ENCODE measurements at places on chromosomes 3 and 15.

- DNase-seq, result no peak
These were observed 13.2 kb upstream of the RGMA start for GRCh38 chr15:93102211-93102610.

- DNase-seq, result no peak
These were observed at the start of gene DNAH12 for GRCh38 chr3:57544181-57545125. Gene DNAH12 (minus strand): TSS chr3:57544344. CDS start chr3:57542870, 1,474 bp downstream.

DNA sequence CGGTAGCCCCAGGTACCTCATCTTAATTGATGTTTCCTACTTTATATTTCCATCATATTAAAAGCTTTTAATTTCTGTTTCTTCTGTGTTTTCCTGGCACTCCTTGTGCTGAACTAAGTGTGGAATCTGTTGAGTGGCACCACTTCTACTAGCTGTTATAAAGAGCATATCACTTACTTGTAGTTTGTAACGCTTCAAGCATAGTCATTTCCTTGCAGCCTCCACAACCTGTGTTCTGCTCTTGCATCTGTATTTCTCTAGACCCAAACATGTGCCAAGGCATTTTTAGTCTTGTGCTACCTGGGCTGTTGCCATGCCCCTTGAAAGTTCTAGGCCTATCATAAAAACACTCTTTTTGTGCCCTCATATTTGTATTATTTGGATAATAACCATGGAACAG, 16.0 kb downstream of the ZNF654 start:
- no peak for DNase-seq

GRCh38 chr3:11306817-11307589, 34.8 kb downstream of the ATG7 start:
- DNase-seq, result no peak

GRCh38 chr3:63855333-63855940, 8.2 kb downstream of the THOC7 start:
- no peak for DNase-seq

GRCh38 chr3:107978131-107979055, 112.4 kb downstream of the CD47 start:
- DNase-seq, result no peak

- DNase-seq, result no peak
These were observed 26.4 kb upstream of the KCNAB1 start for GRCh38 chr3:156093964-156094363.

DNA sequence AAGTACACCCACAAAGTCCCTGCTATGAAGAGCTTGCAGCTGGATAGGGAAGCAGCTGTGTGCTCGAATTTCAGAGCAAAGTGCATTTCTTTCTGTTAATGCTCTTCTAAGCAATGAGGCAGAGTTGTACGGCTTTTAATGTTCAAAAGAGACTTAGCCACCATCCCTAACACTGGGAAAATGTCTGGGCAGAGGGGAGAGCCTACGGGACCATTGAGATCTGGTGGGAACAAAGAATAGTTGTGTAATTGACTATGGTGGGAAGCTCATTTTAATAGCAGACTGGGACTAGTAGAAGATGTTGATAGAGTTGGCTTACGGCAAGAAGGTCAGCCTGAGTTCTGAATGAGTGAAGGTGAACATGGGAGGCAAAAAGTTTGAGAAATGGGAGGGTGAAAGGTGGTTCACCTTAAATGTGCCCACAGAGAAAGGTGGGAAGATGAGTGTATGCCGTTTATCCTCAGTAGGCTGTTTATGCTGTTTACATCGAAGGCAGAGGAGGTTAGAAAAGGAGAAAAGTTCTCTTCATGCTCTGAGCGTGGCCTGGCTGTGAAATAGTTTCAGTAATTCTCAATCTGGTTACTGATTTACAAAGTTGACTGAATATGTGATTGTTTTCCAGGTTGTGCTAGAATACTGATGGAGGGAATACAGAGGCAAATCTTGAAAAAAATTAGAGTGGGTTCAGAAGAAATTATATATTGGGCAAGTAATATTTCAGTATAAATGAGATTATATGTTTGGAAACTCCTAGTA, 22.9 kb upstream of the UTS2B start:
- no peak for DNase-seq

DNA sequence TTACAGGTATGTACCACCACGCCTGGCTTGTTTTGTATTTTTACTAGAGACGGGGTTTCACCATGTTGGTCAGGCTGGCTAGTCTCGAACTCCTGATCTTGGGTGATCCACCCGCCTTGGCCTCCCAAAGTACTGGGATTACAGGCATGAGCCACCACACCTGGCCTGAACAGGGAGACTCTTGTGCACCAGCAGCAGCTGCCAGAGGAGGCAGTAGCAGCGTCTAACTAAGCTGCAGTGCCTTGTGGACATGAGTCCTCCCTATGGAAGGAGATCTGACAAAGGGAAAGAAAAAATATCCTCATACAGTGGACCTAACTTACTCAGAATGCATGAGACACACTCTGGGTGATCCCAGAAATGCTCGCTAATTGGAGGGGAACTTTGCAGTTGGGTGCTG, 36.8 kb upstream of the NEO1 start:
- no peak for DNase-seq

DNA sequence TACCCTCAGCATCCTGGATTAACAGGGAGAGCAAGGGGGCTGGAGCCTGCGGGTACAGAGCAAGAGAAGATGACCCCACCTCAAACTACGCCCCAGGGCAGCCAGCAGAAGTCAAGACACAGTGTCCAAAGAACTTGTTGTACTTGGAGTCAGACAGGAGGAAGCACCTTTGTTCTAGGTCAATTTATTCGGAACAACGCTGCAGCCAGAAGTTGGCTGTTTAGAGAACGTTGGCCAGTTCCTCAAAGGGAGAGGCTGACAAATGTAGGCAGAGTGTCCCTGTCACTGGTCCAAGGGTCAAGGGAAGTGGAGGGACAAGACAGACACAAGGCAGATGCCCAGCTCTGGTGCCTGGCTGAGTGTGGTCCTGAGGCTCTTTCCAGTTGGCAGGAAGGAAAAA, 32.1 kb upstream of the PIAS1 start:
- DNase-seq, result no peak

GRCh38 chr3:69292185-69292584, 93.7 kb downstream of the FRMD4B start:
- DNase-seq, result no peak

DNA sequence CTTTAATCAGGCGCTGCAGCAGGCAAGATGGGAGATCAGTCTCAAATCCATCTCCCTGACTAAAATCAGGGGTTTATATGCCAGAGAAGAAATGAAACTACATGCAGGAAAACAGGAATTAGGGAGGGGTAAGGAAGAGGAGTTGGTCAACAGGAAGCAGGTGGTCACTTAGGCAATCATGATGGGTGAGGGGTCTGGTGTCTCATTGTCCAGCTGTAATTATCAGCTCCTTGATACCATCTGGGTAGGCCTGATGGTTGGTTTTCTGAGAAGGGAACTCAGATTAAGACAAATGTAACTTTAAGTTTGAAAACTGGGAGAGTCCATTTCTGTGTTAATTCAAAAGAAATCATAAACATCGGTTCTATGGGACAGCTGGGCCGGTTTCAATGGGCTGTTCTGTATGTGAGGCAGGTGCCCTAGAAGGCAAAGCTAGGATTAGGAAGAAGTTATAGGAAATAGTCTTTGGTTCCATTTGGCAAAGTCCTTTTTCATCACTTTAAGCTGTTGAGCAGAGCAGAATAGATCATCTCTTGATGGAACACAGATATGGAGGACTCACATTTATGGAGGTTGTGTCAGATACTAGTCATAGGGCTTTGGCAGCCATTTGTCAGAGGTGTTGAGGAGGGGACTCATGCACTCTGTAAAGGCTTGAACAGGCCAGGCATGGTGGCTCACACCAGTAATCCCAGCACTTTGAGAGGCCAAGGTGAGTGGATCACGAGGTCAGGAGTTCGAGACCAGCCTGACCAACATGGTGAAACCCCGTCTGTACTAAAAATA, 149.4 kb downstream of the VGLL4 start:
- DNase-seq, result no peak

DNA sequence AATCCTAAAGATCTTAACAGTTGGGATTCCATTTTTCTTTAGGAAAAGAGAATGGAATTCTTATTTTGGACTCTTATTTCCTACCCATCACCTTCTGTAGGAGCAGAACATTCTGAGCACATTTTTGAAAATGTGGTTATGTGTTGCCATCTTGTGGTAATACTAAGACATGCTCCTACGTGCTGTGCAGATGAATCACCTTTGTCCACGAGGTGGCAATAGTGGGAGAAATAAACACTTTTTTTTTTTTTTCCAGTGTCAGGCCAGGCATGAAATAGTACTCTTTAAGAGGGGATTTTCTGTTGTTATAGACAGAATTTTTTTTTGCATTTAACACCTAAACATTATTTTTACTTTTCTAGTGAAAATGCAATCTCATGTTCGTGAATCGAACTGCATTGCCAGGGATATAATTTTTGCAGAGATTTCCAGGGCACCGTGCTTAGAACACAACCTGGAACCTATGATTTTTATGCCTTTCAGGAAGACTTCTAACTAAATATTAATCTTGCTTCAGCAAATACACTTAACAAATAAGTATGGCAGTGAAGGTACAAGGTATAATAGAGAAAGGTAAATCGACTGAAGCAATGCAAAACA, 196.6 kb downstream of the GAP43 start:
- DNase-seq, result peak; percentile 72

- no peak for DNase-seq
These were observed 66.9 kb downstream of the PRICKLE2 start for GRCh38 chr3:64158334-64158733.

GRCh38 chr15:68503791-68504680, 72.1 kb upstream of the ITGA11 start:
- no peak for DNase-seq

GRCh38 chr15:78105476-78106241, 13.3 kb downstream of the SH2D7 start:
- no peak for DNase-seq

GRCh38 chr3:108404368-108404767, 106.0 kb downstream of the MYH15 start:
- no peak for DNase-seq

- no peak for DNase-seq
These were observed 20.6 kb downstream of the MYH15 start for GRCh38 chr3:108489776-108490175.

DNA sequence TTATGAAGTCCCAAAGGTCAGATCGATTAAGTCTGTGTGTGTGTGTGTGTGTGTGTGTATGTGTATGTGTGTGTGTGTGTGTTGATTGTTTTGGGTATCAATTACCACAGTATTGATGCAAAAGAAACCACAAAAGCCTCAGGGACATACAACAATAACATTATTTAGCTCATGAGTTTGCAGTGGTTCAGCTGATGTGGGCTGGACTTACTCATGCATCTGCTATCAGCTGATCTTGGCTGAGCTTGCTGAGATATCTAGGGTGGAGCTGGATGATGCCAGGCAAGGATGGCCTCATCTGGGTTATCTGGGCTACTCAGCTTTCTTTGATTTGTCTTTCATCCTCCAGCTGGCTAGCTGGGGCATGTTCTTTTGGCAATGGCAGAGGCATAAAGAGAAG, 82.4 kb upstream of the PRR23C start:
- DNase-seq, result no peak

DNA sequence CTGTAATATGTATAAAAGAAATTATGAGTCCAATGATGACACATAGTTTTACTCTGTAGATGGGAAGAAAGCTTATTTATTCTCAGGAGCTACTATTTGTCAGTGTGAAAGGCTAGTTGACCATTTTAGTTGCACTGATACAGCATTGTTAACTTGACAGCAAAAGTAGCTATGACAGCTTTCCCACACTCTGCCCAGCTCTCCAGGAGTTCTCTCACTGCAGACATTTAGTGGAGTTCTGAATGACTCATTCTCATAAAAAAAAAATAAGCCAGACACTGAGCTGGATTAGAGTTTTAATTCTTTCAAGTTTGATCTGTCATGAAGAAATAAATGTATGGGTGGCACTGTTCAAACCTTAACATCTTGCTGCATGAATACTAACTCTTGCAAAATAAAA, 77.2 kb upstream of the CFAP20DC start:
- peak; percentile 56 for DNase-seq

- DNase-seq, result no peak
These were observed 28.3 kb downstream of the IDH3A start for GRCh38 chr15:78177447-78177873.

- DNase-seq, result no peak
These were observed 46.3 kb downstream of the DGKG start for GRCh38 chr3:186315581-186316354.

- no peak for DNase-seq
These were observed 22.7 kb upstream of the VPS33B start for GRCh38 chr15:91045065-91045464.

DNA sequence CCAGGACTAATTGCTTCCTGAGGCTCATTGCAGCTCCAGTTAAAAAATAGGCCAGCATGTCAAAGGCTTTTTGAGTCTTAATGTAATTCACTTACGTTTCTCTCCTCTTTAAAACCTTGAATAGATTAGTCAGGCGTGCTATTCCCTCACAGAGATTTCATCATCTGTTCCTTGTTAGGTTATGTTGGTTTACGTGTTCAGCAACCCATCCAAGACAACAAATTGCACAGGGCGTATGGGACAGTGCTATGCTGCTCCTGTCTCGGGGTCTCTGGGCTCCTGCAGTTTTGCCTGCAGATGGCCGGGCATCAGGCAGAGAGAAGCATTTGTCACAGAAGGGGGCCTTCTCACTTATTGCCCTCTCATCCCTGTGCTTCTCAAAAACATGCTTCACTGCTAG, 117.1 kb downstream of the CHDH start:
- peak; percentile 40 for DNase-seq

GRCh38 chr15:89732451-89733172, 18.4 kb downstream of the MESP1 start:
- no peak for DNase-seq

DNA sequence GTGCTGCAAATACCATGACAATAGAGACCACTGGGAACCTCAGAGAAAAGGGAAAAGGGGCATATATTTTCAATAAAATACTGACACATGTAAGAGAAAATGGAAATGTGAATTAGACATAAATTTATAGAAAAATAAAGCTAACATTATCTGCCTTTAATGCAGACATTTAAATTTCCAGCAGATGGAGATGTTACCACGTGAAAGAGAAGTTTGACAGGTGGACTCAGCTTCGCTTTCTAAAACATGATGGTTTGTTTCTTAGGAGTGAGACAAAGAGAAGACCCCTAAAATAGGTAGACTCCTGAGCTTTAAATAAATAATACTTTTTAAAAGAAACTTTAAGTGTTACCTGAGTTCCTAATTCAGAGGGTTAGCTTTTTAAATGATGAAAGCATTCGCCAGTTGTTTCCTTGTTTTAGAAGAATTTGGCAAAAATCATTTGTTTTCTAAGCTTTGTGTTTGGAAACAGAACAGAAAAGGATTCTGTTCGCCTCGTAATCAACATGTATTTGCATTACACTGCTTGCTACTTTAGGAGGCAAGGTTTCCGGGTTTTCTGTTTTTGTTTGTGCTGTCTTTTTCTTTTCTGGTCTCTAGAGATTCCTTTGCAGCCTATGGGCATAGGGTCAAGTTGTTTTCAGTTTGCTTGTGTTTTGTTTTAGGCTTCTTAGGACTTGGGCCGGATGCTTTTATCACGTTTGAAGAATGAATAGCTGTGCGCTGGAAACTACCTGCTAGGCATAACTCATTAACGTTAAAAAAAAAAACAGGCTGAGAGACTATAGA, 271.4 kb downstream of the THSD4 start:
- DNase-seq, result no peak

- DNase-seq, result peak; percentile 29
These were observed 59.7 kb downstream of the NOX5 start for GRCh38 chr15:69074001-69074842.

GRCh38 chr3:70606018-70606417, 293.6 kb upstream of the MDFIC2 start:
- DNase-seq, result no peak

GRCh38 chr15:64527263-64527984, 67.0 kb downstream of the ZNF609 start:
- peak; percentile 33 for DNase-seq

All from fibroblast of skin of left quadriceps (primary cell).